ENCODE measurements at places on chromosomes 2 and 18. TPM values are rescaled to one million over a fixed set of nuclear protein-coding genes. Genes with fewer than 3 reads are reported as not detected.

DNA sequence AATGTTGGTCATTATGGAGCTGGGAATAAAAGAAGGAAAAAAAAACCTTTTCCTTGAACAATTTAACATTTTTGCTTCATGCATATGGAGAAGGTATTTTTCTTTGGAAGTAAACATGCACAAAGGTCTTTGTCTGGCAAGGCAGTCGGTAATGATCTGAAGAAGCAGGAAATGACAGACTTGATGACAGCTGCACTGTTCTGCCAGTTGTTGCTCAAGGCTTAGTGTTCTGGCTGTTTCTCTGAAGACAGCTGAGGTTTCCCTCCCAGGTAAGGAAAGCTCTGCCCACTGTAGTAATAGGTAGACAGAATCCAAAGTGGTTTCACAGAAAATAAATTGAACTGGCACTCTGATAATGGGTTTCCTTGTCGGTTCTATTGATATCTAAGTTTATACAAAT is 308.4 kb upstream of the GCFC2 start:
- DNase-seq: no peak

DNA sequence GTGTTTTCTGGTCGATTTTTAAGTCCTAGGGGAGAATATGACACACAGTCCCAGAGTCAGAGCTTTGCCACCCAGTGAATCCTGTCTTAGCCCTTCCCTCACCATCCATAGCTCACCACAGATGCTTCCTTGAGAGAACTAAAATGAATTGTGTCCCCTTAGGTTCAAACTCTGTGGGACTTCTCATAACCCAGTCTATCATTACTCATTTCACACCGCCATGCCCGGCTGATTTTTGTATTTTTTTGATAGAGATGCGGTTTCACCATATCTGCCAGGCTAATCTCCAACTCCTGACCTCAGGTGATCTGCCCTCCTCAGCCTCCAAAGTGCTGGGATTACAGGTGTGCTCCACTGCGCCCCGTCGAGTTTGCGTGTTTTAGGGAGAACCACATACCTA is 66.8 kb downstream of the REL start:
- DNase-seq: no peak

DNA sequence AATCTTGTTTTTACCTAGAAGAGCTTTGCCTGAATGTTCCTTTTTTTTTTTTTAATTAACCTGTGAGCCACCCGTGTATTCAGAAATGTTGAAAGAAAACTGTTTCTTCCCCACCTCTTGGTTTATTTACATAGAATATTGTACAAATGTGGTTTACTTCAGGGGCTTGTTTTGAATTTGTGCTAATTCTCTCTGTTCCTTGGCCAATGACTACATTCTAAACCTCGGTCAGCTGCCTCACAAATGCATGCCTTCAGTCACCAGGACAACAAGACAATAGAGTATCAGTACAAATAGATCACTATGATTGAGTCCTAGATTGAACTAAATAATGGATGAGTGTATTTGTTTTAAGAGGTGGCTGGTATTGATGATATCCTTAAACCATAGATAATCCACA is 36.0 kb downstream of the AGFG1 start:
- no peak for DNase-seq

DNA sequence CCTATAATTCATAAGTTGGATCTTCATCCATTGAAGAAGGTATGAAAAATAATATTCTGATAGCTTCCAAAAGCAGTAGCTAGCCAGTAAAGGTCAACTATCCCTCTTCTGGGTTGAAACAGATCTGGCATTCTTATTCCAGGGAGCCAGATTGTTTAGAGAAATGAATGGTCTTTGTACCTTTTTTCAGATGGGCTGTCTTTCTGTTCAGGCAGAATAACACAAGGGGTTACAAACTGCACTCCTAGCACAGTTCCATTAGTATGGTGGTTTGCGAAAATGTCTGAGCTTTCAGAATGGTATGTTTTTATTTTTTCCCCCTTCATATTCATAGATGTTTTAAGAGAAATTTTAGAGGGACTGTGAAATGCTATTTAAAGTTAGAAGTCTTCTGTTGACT is 47.5 kb upstream of the TMEM178A start:
- DNase-seq: no peak

GRCh38 chr2:206231669-206232286 is 42.7 kb upstream of the ZDBF2 start:
- no peak for DNase-seq

UGT1A8 gene
- not detected for total RNA-seq

EN1 gene
- total RNA-seq: not detected

EHD3 gene
- 23.0 TPM for total RNA-seq

CEP76 gene
- total RNA-seq: 2.4 TPM

CCDC74B gene
- 0.38 TPM for total RNA-seq

GCG gene
- not detected for total RNA-seq

NT5DC4 gene
- total RNA-seq: not detected

RAB17 gene
- 4.1 TPM for total RNA-seq

RMDN2 gene
- 4.9 TPM for total RNA-seq

CDK15 gene
- 0.43 TPM for total RNA-seq

MLPH gene
- total RNA-seq: 80.9 TPM
